ENCODE measurements at places on chromosomes 13 and 19. TPM values are rescaled to one million over a fixed set of nuclear protein-coding genes. Genes with fewer than 3 reads are reported as not detected.

Gene FBXO27
- polyA plus RNA-seq: 0.42 TPM

GRCh38 chr19:35474104-35474503, 16.2 kb downstream of the KRTDAP start:
- DNase-seq: no peak

DNA sequence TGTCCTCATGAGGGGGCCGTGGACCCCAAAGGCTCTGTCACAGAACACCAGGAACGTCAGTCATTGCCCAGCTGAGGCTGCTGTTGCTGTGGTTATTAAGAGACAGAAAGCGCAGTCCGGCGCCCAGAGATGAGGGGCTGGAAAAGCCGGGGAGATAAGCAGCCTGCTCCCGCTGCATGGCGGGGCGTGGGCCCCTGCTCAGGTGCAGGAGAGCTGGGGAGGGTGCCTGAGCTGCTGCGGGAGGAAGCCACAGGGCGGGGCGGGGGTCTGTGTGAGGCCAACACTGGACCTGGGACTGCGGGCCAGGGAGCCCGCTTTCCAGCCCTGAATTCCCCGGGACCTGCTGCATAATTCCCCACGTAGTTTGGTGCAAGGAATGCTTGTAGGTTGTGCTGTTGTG, 11.3 kb downstream of the SOX1 start:
- DNase-seq: no peak

DNA sequence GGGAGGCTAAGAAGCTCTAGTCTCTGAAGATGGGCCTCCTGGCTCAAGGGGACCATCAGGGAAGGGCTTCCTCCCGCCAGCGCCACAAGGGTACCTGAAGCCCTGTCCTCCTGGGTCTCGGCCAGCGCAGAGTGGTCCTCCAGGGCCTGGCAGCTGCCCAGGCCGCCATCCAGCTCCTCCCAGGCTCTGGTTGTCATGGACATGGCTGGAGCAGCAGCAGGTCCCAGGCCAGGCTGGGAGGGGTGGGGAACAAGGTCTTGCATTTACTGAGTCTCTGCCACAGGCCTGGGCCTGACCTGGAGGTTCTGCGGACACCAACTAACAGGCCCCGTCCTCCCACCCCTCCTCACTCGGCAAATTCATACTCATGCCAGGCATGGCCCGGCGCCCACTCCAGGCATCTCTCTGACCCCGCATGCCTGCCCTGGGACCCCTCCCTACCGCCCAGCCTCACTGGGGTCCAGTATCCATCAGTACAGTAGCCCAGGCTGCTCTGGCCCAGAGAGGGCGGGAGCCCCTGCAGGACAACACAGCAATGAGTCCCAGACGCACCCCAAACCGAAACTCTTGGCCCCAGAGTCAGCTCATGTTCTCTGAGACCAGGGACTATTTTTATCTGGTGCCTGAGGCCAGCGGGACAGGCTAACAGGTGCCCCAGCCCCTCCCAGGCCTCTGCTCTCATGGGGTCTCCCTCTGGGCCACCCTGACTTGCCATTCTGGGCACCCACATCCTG, 938 bp downstream of the JSRP1 start:
- no peak for DNase-seq

GRCh38 chr13:32059511-32059984, 28.0 kb downstream of the FRY start:
- no peak for DNase-seq

GRCh38 chr13:25429466-25429865, 57.7 kb downstream of the ATP8A2 start:
- DNase-seq: no peak

Gene CCDC70
- not detected for polyA plus RNA-seq

Gene PCP2
- 1.2 TPM for polyA plus RNA-seq

Gene CD33
- not detected for polyA plus RNA-seq

Gene PROZ
- not detected for polyA plus RNA-seq

GRCh38 chr13:46473806-46474205, 79.2 kb upstream of the LRCH1 start:
- no peak for DNase-seq

- DNase-seq: no peak
Observed at GRCh38 chr19:5247957-5248705, 92.5 kb downstream of the PTPRS start.

Gene C1QTNF9B
- polyA plus RNA-seq: not detected

- DNase-seq: no peak
Observed at GRCh38 chr13:102907886-102908515, 62.2 kb downstream of the ERCC5 start.

- DNase-seq: peak; percentile 92
Observed at GRCh38 chr19:45768984-45769782, at the start of gene SIX5. Gene SIX5 (minus strand): TSS chr19:45769252. CDS start chr19:45768844, 408 bp downstream.

- no peak for DNase-seq
Observed at GRCh38 chr19:49687150-49687549, 2.2 kb upstream of the ADM5 start.

Gene KCNRG
- not detected for polyA plus RNA-seq

DNA sequence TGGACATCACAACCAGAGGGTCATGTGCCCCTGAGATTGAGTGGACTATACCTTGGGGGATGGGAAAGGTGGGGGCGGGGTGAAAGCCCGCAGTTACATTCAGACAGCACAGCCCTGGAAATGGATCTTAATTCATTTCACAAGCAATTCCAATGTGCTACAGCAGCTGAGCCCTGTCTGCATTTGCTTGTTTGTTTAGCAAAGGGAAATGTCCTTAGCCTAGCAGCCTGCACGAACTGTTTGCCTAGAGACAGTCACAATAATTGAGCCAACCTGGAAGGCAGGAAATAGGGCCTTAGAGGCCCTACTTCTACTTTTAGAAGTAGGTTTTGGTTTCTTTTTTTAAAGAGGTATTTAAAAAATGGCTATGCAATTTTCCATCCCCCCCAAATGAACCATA, 177.3 kb upstream of the KL start:
- peak; percentile 4 for DNase-seq

DNA sequence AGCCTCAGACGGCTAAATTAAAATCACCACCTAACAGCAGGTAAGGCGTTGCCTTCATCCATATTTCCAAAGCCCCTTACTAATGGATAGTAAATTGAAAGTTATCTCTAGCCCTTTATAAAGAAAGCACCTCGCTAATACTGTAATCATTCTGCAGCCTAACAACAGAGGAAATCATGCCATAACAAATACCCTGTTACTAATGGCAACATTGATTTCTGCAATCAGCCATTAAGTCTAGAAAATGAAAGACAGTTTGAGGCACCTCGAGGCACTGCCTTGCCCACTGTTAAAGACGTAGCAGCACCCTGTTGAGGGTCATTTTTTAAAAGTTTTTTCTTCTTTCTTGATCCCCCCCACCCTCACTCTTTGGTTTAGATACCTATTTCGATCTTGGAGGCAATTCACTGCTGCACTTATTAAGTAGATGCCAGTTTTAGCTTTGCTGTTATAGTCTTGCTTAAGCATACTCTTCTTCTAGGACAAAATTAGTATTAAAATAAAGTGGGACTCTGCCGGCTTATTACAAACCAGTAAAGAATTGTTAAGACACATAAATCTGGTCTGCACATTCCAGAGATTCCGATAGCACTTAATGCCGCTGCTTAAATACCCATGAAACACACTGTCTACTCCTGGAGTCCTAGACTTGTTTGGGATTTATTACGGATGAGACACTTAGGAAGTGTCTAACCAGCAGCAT, 74.8 kb downstream of the ZNF536 start:
- no peak for DNase-seq

Gene ZNF85
- polyA plus RNA-seq: 8.3 TPM

Gene ATP12A
- not detected for polyA plus RNA-seq

Gene OR7A5
- polyA plus RNA-seq: not detected

Gene FPR1
- not detected for polyA plus RNA-seq

Gene VN1R2
- not detected for polyA plus RNA-seq

Gene ECSIT
- 35.0 TPM for polyA plus RNA-seq

Gene EDNRB
- not detected for polyA plus RNA-seq

Gene MBD3L2
- not detected for polyA plus RNA-seq

- no peak for DNase-seq
Observed at GRCh38 chr13:25881971-25882451, 169.8 kb downstream of the SHISA2 start.

DNA sequence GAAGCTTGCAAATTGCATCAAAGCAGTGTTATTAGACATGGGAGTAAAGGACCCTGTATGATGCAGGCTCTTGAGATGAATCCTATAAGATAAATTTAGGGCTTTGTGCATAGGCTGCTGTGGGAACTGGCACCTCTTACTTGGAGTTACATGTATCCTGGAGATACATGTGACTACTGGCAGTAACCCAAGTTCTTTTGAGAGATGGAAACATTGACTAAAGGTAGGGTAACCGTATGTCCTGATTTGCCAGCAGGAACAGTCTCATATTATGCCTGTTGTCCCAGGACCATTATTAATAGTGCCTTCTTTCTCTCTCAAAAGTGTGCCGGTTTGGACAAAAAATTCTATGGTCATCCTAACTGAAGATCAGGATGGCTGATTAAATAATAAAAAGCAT, 195.4 kb downstream of the LACC1 start:
- no peak for DNase-seq

- DNase-seq: no peak
Observed at GRCh38 chr19:52961981-52962380, 700 bp downstream of the ZNF816 start.

GRCh38 chr19:18698321-18699167, 15.1 kb downstream of the CRTC1 start:
- no peak for DNase-seq

DNA sequence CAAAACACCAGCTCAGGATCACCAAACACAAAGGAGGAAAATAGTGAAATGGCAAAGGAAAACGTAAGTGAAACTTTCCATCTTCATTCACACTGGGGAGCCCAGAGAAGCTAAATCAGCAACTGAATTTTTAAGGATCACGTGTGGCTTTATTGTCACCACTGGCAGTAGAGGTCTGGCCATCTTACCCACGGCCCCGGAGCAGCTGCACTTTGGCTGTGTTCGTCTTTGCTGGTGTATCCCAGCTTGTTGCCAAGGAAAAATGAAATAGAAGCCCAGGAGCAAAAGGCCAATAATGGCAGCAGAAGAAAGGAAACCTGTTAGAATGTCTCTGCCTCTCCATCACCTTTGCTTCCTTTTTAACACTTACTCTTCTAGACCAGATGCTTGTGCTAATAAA, 274.7 kb downstream of the FOXO1 start:
- no peak for DNase-seq

DNA sequence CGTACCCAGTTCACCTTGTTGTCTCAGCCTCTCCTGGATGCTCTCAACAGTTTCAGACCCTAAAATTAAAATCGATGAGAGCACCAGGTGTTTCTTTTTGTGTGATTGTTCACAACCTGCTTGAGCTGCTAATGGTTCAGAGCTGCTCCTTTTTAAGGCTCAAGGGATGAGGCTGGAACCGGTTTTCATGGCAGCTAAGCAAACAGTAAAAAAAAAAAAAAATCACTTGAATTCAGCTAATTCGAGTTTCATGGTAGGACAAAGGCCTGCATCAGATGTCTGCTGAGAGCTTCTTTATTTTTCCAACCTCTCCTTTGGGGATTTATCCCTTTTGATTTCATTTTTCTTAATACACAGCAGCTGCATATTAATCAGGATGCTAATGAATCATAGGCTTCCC, 6.5 kb downstream of the SYCE2 start:
- DNase-seq: no peak

DNA sequence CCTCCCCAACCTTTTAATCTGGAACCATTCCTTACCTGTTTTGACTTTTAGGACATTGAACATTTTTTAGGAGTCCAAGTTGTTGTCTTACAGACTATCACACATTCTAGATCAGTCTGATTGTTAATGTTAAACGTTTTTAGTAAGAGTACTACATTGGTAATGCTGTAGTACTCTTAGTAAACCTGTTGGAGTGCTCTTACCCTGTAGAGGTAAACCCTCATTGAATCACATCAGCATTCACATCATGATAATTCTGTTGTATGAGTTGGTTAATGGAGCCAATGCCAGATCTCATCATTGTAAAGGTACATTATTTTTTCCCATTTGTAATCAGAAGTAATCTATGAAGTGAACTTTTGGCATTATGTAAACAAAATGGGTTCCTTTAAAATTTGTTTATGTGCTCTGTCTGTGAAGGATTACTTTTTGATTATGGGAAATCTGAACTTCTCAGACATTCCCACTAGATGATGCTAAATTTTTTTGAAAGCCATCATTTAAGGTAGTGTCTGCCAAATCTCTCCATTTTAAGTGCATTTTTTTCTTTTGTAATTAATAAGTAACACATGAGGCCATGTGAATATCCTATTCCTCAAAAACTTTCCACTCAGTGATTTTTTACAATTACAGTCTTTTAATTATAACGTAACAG, 55.2 kb downstream of the VWA8 start:
- peak; percentile 43 for DNase-seq

Gene HTR2A
- not detected for polyA plus RNA-seq

DNA sequence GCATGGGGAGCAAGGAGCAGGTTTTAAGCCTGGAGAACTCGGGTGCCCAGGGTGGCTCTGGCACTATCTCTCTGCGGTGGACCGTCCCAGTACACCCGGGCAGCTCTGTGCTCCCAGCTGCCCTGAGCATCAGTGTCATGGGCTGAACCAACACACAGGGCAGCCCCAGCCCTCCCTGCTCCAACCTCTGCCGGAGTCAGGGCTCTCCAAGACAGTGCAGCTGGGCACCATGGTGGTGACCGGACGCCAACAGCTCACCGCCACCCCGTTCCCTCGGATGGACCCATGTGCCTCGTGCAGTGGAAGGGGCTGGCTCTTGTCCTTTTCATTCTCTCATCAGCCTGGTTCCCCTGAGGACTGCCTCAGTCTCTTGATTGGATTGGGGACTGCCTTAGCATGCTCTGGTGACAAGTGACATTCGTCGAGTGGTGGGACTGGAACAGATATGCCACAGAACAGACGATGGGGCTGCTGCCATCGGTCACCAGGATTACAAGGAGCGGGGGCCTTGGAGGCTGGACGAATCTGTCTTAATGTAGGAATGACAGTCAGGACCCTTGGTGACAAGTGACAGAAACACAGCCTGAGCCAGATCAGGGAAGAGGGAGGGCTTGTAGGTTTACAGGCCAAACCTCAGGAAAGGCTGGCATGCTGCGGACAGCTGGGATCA, 25.7 kb upstream of the VSTM2B start:
- no peak for DNase-seq

GRCh38 chr13:83340170-83340569, 542.1 kb downstream of the SLITRK1 start:
- no peak for DNase-seq

GRCh38 chr13:89066868-89067466, 1395.8 kb downstream of the SLITRK5 start:
- DNase-seq: no peak

Gene SBK3
- not detected for polyA plus RNA-seq

DNA sequence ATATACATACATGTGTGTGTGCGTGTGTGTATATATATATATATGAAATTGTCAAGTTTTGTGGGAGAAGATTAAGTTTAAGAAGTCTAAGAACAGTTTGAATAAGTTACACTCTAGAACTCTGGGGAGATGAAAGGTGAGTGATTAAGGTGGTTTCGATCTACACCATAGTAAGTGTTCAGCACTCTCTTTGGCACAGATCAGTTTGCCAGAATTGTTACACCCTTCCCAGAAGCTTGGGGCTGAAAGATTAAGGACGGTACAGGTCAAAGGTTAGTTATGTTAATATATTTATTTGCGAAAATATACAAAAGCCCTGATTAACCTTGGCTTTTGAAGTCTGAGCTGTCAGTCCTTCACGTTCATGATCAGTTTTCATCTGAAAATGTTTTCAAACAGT, 309.1 kb downstream of the KLF5 start:
- DNase-seq: no peak

Gene ZNF728
- not detected for polyA plus RNA-seq

Gene SAFB
- polyA plus RNA-seq: 14.6 TPM

Gene SUPT5H
- 47.4 TPM for polyA plus RNA-seq

Gene RNF17
- not detected for polyA plus RNA-seq

Gene HAUS5
- 9.4 TPM for polyA plus RNA-seq

- DNase-seq: no peak
Observed at GRCh38 chr13:27635266-27635665, 13.6 kb downstream of the POLR1D start.

Gene RFC3
- 5.0 TPM for polyA plus RNA-seq

Gene MEIS3
- polyA plus RNA-seq: 0.71 TPM
